ENCODE measurements at places on chromosomes 2 and 18. TPM values are rescaled to one million over a fixed set of nuclear protein-coding genes. Genes with fewer than 3 reads are reported as not detected.

Gene FLACC1
- polyA plus RNA-seq, result 0.27 TPM

Gene ITPRIPL1
- polyA plus RNA-seq, result 2.6 TPM

Gene UGT1A6
- polyA plus RNA-seq, result not detected

Gene CCDC74B
- polyA plus RNA-seq, result 1.8 TPM

DNA sequence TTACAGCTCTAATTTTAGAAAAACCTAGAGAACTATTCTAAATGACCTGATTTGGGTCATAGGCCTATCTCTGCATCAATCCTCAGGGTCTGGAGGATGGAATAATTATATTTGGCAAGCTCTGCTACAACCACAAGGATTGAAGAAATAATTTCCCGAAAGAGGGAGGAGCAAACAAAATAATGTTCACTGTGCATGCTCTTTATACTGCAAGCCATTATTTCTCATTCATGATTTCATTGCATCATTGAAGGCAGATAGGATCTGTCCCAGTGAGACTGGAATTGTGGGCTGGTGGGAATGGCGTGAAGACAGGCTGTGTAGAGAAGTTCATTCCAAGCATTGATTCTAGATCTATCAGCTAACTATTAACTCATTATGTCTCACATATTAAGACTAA, 12.7 kb upstream of the MAPRE2 start:
- DNase-seq, result peak; percentile 60

- DNase-seq, result peak; percentile 27
These were observed 45.3 kb upstream of the HS6ST1 start for GRCh38 chr2:128363934-128364361.

DNA sequence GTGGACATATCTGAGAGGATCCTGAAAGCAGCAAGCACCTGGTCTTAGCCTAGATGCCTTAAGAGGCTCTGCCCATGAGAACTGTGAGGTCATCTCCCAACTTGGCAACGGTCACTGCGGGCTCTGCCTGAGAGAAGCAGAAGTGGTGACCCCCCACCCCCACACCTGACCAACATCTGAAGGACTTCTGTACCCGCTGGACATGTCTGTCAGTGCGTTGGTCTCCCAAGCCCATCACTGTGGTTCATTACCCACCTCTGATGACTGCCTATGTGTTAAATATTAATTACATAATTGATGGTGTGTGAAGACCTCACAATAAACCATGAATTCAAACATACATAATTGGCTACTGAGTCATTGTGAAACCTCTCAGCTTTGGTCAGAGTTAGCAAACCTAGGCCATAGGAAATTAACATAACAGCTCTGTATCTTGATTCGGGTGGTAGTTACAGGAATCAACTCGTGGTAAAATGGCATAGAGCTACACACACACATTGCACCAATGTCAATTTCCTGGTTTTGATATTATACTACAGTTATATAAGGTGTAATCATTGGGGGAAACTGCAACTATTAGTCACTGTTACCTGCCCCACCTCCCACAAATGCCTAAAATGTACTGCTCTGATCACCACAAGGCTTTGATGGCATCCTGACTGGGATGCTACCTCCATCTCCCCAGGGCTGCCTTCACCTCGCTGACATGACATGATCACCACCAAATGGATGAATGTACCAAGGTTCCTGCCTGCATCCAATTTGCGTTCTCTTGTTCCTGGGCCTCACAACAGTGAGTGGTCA, 4.3 kb upstream of the GALNT1 start:
- no peak for DNase-seq

DNA sequence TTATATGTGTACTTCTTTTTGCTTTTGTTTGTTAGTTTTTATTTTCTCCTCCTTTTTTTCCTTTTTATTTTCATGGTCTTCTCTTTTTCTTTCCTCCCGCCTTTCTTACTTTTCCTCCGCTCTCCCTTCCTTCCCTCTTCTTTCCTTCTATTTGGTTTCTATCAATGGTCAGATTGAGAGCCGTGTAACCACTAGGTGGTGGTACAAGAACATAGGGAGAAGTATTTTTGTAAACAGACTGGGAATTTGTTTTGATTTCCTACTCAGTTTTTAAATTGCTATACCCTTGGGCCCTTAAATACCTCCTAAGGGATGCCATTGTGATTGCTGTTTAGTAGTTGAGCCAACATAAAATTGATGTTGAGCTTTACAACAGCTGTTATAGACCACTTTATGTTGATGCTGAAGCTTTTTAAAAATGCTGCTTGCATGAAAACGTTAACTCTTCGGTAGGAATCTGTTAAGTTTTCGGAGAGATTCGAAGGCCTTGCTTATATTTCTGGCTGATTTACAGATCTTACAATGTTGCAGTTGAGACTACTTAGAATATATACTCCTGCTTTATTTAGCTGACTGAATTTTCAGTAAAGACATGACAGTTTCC, 124.2 kb downstream of the UBE2E3 start:
- peak; percentile 86 for DNase-seq

DNA sequence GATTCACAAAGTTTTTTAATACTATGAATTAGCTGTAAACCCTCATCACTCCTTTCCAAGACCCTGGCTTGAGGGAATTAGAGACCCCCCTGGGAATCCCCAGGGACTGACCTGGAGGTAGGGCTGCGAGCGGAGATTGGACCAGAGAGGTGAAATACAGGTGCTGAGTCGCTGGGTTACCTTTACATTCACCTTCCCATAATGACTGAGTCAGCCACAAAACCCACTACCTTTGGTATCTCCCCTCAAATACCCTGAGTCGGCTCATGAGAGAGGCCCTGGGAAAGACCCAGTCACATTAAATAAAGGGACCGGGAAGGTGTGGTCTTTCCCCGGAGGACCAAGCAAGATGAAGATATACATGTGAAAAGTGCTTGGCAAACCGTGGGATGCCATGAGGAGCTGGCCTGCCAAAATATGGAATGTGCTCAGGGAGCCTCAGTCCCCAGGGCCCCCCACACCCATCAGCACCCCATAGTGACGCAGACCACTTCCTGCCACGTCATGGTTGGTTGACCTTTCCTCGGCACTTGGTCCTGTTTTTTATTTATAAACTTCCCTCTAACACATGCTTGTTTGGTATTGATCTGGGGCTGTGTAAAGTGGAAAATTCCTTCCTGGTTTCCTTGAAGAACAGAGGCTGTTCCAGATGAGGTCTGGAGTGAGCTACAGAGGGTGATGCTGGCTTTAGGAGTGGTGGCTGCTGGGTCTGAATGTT, 51.4 kb downstream of the IL1RL2 start:
- peak; percentile 86 for DNase-seq

- DNase-seq, result no peak
These were observed 63.2 kb upstream of the TFCP2L1 start for GRCh38 chr2:121348128-121348740.

DNA sequence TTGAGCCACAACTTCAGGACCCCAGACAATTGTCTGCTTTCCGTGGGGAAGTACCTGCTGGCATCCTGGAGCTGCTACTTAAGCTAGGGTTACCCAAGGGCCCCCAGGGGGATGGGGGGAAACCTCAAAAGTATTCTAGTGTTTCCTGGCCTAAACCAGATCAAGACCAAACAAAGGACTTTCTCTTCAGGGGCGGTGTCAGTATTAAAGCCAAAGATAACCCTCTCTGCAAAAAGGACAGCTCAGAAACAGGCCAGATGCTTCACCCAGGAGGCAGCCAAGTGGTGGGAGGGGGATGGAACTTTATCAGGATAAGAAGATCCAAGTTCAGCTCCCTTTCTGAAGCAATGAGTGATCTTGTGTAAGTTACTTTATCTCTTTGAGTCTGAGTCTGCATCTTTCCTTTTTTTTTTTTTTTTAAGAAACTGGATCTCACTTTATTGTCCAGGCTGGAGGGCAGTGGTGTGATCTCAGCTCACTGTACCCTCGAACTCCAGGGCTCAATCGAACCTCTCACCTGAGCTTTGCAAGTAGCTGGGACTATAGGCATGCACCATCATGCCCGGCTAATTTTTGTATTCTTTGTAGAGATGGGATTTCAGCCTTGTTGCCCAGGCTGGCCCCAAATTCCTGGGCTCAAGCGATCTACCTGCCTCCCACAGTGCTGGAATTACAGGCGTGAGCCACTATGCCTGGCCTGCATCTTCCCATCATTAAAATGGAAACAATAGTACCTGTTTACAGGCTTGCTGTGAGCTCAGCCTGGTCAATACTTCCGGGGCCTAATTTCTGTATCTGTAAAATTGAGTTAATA, 151.8 kb upstream of the PTPRM start:
- no peak for DNase-seq

DNA sequence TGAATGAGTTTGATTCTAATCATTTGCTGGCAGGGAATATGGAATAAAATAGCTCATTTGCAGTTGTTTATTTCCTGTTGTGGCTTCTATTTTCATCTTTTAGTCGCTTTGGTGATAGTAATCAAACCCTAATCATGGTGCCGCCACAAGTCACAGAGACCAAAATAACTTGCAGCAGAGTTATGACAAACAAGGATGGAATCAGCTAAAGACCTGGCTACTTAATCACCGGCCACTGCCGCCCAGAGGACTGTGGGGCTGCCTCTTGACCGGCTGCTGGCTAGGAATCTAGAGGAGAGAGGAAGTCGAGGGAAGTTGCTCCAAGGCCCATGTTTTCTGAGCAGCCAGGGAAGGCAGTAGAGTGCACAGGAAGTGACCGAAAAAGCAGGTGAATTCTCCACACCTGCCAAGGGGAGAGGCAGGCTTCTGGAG, 5.1 kb upstream of the SMAD7 start:
- peak; percentile 94 for DNase-seq

- DNase-seq, result no peak
These were observed 26.6 kb upstream of the NAPG start for GRCh38 chr18:10499230-10499629.

- DNase-seq, result peak; percentile 22
These were observed 279.0 kb upstream of the NRP2 start for GRCh38 chr2:205403244-205403825.
